ENCODE measurements at places on chromosomes 5 and 9. TPM values are rescaled to one million over a fixed set of nuclear protein-coding genes. Genes with fewer than 3 reads are reported as not detected.

DNA sequence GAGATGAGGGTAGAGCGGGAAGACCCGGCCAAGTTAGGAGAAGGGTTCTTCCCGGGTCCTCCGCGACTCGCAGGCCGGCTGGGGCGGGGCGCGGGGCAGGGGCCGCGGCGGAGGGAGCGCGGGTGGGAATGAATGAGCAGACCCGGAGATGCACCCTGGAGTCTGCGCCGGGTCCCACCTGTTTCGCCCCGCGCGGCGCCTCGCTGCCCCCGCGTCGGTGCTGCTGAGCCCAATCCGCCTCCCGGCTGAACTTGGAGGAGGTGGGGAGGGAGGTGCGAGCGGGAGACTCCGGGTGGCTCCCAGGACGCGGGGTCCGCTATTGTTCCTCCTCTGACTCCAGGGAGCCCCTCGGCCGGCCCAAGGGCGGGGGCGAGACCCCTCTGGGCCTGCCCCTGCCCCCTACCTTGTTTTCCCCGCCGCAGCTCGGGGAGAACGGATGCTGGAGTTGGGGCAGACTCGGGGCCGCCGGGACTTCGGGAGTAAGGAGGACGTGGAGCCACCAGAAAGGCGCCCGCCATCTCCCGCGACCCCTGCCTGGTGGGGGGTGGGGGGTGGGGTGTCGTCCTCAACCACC, 659 bp downstream of the RAI14 start:
- H3K4me3 ChIP-seq: peak overlapping the region; percentile 62
- peaks cover 3% of the 10 kb centered on the region for H3K36me3 ChIP-seq
- H3K27me3 ChIP-seq: peaks cover 53% of the 10 kb centered on the region
- no peak overlapping the region for H3K27ac ChIP-seq
- peaks cover 21% of the 10 kb centered on the region for H3K4me1 ChIP-seq
- DNase-seq: no peak

GRCh38 chr9:71118324-71118723, 3.1 kb downstream of the TRPM3 start:
- no peak overlapping the region for H3K27ac ChIP-seq
- no peak overlapping the region for H3K4me3 ChIP-seq
- no peaks in the 10 kb centered on the region for H3K36me3 ChIP-seq
- no peak for DNase-seq
- peaks cover 5% of the 10 kb centered on the region for H3K27me3 ChIP-seq
- H3K4me1 ChIP-seq: no peaks in the 10 kb centered on the region

DNA sequence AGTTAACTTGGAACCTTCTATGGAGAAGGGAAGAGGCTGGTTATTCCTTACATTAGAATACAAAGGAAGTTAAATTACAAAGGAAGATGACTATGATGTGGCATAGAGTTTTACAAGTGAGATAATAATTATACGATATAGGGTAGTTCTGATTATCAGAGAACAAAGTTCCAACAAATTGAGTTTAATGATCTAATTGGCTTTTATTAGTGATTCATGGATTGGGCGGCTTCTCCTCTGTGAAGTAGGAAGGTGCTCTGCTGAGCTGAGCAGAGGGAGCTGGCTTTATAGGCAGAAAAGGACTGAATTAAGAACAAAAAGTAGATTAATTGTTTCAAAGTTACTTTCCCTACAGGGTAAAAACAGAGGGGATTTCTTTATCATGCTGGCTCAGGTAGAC, 49.7 kb downstream of the PARP8 start:
- no peak for DNase-seq
- H3K27ac ChIP-seq: peak overlapping the region; percentile 68
- no peaks in the 10 kb centered on the region for H3K27me3 ChIP-seq
- H3K4me3 ChIP-seq: no peak overlapping the region

DNA sequence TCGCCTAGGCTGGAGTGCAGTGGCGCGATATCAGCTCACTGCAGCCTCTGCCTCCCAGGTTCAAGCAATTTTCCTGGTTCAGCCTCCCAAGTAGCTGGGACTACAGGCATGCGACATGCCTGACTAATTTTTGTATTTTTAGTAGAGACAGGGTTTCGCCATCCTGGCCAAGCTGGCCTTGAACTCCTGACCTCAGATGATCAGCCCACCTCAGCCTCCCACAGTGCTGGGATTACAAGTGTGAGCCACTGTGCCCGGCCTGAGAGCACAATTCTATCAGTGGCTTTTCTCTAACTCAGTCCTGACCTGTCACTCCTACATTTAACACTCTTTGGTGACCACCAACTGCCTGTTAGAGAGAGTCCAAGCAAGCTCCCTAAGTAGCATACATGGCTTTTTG, 82.7 kb upstream of the SPOCK1 start:
- H3K36me3 ChIP-seq: no peaks in the 10 kb centered on the region
- H3K4me3 ChIP-seq: no peak overlapping the region
- H3K27ac ChIP-seq: no peak overlapping the region
- peaks cover 4% of the 10 kb centered on the region for H3K27me3 ChIP-seq
- DNase-seq: no peak
- no peaks in the 10 kb centered on the region for H3K4me1 ChIP-seq

DNA sequence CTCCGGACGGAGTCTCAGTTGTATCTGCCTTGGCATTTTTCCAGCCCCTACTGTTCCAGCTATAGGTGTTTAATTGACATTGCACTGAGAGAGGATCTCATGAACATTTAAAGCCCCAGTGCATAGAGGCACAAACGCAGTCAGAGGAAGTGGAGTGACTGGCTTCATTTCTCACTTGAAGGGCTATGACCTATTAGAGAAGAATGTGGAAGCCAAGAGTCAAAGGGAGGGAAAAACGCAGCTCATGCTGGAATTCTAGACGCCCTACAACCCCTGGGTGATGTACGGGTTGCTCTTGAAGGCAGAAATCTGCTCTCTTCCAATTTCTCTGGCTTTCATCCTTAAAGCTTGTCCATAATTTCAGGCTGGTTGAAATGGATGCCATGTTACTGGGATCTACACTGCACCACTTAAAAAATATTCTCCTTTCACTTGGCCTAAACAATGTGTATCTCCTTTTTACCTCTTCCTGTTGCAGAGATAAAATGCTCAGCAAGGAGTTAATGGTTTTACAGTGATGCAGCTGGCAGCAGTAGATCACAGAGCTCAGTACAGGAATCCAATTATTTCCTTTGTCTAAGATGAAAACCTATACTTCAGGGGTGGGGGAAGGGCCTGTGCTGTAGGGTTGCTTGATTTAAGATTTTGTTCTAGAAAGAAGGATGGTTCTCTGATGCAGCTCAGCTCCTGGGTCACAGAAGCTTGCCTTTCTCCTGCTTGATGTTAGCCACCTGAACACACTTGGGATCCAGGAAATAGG, 61.8 kb upstream of the MAMDC2 start:
- no peaks in the 10 kb centered on the region for H3K36me3 ChIP-seq
- H3K27me3 ChIP-seq: peaks cover 16% of the 10 kb centered on the region
- H3K27ac ChIP-seq: no peak overlapping the region

GRCh38 chr5:102931085-102931725, 176.1 kb downstream of the PAM start:
- H3K4me3 ChIP-seq: no peak overlapping the region
- H3K4me1 ChIP-seq: no peaks in the 10 kb centered on the region
- no peak overlapping the region for H3K27ac ChIP-seq
- H3K36me3 ChIP-seq: no peaks in the 10 kb centered on the region

DNA sequence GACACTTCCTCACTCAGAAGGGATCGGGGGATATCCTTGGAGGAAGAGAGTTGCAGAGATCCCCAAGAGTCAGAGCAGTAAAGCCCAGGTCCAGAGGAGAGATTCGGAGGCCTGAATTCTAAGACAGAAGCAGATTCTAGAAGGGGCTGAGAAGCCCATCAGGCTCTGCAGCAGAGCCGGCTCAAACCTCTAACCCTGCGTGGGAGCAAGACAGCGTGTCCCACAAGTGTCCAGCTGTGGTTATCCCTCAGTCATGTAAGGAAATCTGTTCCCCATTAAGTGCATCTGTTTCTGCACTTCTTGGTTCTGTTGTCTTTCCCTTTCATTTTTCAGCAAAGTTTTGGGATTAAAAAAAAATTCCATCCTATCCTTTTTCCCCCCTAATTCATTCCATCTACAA, 4.8 kb upstream of the DIAPH1 start:
- no peak overlapping the region for H3K27ac ChIP-seq
- H3K4me1 ChIP-seq: peaks cover 10% of the 10 kb centered on the region
- H3K36me3 ChIP-seq: peaks cover 71% of the 10 kb centered on the region
- no peak for DNase-seq
- no peak overlapping the region for H3K4me3 ChIP-seq
- no peaks in the 10 kb centered on the region for H3K27me3 ChIP-seq

GRCh38 chr5:141940695-141941271, 17.1 kb downstream of the DELE1 start:
- DNase-seq: no peak
- peaks cover 9% of the 10 kb centered on the region for H3K4me1 ChIP-seq
- H3K27ac ChIP-seq: peak overlapping the region; percentile 43
- no peaks in the 10 kb centered on the region for H3K27me3 ChIP-seq
- H3K4me3 ChIP-seq: no peak overlapping the region

DNA sequence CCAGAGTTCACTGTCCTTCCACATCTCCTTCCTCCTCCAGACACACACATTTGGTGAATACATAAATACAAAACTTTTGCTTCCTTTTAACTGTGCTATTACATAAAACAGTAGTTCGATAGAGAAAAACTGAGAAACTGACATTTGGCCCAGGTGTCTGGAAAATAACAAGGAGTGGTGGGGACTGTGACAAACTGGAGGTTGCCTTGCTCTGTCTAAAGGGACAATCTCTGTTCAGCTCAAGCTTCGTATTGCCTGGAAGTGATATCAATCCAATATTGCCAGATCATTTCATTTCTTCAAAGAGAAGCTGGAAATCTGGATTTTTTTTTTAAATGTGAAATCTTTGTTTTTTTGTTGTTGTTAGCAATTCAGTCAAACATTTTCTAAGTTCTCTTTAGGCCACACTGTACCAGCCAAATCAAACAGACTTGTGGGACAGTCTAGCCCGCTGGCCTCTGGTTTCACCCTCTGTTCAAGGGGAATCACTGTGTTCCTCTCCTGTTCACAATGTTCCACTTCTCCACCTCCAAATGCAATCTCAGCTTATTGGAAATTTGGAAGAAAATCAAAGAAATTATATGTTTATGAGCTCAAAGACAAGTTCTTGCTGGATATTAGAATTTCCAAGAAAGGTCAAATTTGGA, 612.5 kb downstream of the KIF4B start:
- no peak overlapping the region for H3K4me3 ChIP-seq
- H3K36me3 ChIP-seq: no peaks in the 10 kb centered on the region
- no peaks in the 10 kb centered on the region for H3K4me1 ChIP-seq
- peaks cover 26% of the 10 kb centered on the region for H3K27me3 ChIP-seq
- DNase-seq: no peak

DNA sequence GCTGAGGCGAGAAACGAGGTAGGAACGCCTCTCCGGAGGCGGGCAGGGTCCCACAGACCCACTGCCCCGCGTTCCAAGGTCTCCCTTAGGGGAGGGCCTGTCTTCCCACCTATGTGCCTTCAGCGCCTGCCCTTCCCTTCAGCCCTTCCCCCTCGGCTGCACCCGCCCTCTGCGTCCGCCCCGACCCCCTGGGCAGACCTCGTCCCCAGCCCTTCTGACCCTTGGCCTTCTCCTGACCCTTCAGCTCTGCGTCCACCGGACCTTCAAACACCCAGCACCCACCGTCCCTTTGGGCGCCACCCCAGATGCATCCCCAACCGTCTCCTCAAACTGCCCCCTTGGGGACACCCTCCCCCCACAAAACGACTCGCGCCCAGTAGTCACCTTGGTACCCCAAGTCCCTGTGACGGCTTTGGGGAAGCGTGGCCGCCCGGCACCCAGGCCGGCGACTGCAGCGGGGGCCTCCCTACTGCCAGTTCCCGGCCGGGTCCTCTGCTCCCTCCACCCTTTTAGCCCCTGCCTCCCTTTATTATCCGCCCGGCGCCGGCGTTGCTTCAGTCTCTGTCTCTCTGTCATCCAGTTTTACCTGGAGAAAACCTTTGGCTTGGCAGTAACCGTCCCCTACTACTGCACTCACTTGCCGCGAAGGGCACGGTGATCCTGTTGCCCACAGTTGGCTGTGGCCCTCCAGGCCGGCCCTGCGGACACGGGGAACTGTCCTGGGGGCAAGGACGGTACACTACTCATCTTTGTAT, 421 bp downstream of the RUSC2 start:
- H3K27ac ChIP-seq: no peak overlapping the region
- H3K4me1 ChIP-seq: peaks cover 26% of the 10 kb centered on the region
- peaks cover 20% of the 10 kb centered on the region for H3K27me3 ChIP-seq
- H3K4me3 ChIP-seq: peak overlapping the region; percentile 82
- DNase-seq: no peak

DNA sequence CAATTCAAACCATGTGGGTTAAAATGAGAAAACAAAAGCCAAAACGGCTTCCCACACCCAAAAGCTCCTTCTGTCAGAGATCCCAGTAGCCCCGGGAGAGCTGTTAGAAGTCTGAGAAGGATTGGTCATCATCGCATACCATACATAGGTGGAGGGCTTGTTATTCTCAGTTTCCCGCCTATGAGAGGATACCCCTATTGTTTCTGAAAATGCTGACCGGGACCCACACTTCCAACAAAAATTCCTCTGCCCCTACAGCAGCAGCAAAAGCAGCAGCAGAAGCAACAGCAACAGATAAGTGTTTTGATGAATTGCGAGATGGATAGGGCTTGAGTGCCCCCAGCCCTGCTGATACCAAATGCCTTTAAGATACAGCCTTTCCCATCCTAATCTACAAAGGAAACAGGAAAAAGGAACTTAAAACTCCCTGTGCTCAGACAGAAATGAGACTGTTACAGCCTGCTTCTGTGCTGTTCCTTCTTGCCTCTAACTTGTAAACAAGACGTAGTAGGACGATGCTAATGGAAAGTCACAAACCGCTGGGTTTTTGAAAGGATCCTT, at the start of gene TEK:
Gene TEK, plus strand, starts transcription at position 245 of the 561 bp plus-strand sequence. CDS start 366 bp downstream, outside the sequence.
- H3K4me3 ChIP-seq: no peak within 1 kb of the TSS
- no peak within 1 kb of the TSS for H3K27ac ChIP-seq
- H3K36me3 ChIP-seq: no peaks in the 10 kb centered on the region
- H3K4me1 ChIP-seq: no peaks in the 10 kb centered on the region

DNA sequence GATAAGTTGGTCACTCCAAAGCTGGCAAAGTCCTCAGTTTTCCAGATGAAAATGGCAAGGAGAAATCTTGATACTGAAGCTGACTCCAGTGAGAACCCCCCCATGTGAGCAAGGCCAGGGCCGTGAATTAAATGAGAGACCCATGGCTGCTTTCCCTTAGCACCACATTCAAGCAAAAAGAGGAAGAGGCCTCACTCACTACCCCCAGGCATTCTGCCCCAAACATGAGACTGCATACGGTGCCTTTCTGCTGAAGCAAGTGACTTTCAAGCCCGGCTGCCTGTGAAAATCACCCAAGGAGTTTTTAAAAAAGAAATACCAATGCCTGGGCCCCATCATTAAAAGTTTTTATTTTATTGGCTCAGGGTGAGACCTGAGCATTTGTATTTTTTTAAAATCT, 66.9 kb downstream of the TMEM252 start:
- peaks cover 20% of the 10 kb centered on the region for H3K27me3 ChIP-seq
- H3K4me3 ChIP-seq: no peak overlapping the region
- no peak for DNase-seq

Gene IGFBPL1
- total RNA-seq: not detected

Gene PAEP
- not detected for total RNA-seq

Gene TMC1
- not detected for total RNA-seq

All from naive thymus-derived CD8-positive, alpha-beta T cell (primary cell).